ENCODE measurements at places on chromosomes 13 and 19.

DNA sequence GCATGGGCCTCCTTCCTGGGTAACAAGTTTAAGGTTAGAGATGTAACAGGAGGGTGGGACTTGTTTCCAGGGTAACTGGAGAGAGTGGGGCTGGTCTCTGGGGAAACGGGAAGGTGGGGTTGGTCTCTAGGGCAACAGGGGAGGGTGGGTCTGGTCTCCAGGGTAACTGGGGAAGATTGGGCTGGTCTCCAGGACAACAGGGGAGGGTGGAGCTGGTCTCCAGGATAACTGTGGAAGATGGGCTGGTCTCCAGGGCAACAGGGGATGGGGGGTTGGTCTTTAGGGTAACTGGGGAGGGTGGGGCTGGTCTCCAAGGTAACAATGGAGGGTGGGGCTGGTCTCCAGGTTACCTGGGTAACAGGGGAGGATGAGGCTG is 36.5 kb downstream of the SPTBN4 start:
- DNase-seq: peak; percentile 95

- DNase-seq: no peak
These were observed 6.5 kb downstream of the ATP4A start for GRCh38 chr19:35556846-35557538.

DNA sequence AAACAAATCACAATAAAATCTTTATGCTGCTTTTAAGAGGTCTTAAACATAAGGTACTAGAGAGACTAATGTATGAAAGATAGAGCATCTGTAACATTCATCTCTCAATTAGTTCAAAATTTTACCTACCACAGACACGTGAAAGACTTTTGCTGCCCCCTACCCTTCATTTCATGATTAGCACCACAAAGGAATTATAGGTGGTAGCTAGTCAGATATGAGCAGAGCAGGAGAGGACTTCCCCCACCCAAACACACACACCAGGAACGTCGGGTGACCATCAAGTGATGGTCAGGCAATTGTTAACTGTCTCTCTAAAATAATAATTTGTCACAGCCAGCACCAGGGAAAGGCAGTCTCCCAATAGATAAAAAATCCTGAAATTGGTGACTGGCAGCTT is 1531.7 kb upstream of the SPRY2 start:
- peak; percentile 54 for DNase-seq

DNA sequence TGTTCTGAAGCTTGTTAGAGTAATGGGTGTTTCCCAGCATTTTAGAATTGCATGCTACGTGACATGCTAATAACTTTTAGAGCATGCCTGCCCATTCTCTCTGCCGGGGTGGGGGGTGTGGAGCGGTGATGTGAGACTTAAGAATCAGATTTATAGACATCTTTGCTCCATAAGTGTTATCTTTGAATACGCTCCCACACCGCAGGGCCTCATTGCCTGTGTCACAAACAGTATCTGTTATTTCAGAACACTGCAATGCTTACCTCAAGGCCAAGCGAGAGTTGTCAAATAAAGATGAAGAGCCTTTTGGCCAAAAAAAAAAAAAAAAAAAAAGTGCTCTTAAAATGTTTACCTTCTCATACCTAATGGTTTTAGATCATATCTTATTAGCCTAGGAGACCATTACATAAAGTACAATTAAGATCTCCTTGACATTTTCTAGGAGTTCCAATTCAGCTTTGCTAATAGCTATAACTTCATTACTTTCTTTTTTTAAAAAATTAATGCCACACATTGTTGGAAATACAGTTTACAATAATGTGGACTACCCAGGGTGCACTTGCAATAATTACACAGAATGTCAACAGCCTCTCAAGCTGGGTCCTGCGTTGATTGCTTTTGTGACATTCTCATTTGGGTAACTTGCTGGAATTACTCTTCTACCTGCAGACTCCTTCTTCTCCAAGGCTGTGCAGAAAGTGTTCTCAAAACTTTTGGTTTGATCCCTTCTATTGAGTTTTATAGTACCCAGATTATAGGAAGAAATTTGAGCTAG is 525.3 kb downstream of the KLF12 start:
- DNase-seq: peak; percentile 96

All from NCI-H748 treated with DMSO at 0.1 percent for 48 hours (cell line).